ENCODE measurements at places on chromosomes 16 and 17.
A peak's percentile ranks its signal among the peaks of the same experiment; 100 is the strongest.

DNA sequence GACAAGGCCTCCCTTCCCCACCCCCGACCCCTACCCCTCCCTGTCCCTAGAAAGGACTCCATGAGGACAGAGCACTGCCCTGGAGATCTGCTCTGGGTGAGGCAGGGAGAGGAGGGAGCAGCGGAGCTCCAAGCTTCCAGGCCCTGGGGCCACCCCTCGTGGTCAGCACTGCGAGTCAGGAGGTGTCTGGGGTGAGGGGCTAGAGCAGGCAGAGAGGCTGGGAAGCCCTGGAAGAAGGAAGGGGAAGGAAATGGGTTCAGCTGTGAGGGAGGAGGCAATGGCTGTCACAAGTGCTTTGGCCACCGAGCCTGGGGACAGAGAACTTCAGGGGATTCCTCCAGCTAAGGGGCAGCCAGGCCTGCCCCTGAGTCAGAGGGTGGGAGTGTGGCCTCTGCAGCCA is 28.2 kb upstream of the DNAI2 start:
- no peak for DNase-seq

GRCh38 chr17:75854881-75855309 is 240 bp downstream of the WBP2 start:
- DNase-seq, result no peak

- no peak for DNase-seq
Observed at GRCh38 chr16:67731071-67731752, 12.1 kb upstream of the GFOD2 start.

GRCh38 chr17:64357191-64357981 is 33.3 kb downstream of the PECAM1 start:
- no peak for DNase-seq

GRCh38 chr17:73706858-73707257 is 62.6 kb upstream of the SDK2 start:
- DNase-seq, result no peak

GRCh38 chr17:49610883-49611584 is 35.4 kb downstream of the NXPH3 start:
- no peak for DNase-seq

- no peak for DNase-seq
Observed at GRCh38 chr16:89600956-89601355, 12.5 kb upstream of the DPEP1 start.

- DNase-seq, result no peak
Observed at GRCh38 chr16:15650698-15651171, 690 bp downstream of the NDE1 start.

DNA sequence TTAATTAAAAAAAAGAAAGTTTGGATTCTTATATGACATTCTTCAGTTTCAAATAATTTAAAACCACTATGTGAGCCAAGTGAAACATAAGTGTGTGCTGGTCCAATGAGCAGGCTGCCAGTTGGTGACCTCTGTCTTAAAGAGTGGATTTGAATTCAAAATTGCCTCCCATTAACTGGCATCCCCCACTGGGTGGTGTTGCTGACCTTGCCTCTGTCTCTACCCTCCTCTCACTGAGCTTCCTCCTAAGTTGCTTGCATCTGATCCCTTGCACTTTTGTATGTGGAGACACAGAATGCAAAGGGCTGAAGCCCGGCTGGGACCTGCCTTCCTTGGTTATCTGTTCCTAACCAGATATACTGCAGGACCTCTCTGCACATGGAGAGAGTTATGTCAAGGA is 160.6 kb downstream of the CYLD start:
- DNase-seq, result peak; percentile 11

- no peak for DNase-seq
Observed at GRCh38 chr17:4167786-4168185, 24.8 kb downstream of the CYB5D2 start.

DNA sequence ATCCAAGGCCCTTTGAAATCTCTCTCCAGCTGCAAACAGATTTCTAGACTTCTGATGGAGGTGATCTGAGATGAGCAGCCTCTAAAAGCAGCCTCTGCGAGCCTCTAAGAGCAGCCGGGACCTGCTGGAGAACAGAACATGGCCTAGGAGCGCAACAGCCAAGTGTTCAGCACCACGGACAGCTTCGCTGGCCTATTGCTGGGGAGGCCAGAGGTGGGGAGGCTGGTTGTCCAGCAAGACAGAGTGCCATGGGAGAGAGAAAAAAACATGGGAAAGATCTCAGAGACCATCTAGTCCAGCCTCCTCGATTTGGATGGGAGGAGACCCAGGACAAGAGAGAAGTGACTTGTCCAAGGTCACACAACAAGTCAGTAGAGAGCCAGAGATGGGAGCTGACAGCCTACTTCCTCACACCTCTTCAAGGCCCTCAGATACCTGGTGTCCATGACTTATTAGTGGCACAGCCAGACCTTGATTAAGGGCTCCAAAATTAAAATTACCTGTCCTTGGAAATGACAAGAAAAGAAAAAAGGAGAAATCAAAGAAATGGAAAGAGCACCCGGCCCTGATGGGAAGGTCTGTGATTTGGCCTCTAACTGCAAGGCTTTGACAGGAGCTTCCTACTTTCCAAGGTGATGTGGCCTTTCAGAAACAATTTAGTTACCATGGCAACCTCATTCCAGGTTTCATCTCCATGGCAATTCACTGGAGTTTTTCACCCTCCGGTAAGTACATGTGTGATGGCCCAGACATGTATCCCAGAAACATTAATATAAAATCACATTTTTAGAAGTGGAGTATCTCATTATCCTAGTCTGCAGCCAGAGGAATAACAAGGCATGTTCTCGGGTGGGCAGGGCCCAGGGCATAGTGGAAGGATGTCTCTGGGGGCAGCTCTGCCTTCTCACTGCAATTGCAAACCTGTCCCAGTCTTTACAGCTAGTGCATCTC is 14.5 kb downstream of the RPRML start:
- DNase-seq, result no peak
